ENCODE measurements at places on chromosomes 4 and X.

GRCh38 chrX:152861826-152862225 lies 31.0 kb downstream of the NSDHL start:
- DNase-seq: no peak

DNA sequence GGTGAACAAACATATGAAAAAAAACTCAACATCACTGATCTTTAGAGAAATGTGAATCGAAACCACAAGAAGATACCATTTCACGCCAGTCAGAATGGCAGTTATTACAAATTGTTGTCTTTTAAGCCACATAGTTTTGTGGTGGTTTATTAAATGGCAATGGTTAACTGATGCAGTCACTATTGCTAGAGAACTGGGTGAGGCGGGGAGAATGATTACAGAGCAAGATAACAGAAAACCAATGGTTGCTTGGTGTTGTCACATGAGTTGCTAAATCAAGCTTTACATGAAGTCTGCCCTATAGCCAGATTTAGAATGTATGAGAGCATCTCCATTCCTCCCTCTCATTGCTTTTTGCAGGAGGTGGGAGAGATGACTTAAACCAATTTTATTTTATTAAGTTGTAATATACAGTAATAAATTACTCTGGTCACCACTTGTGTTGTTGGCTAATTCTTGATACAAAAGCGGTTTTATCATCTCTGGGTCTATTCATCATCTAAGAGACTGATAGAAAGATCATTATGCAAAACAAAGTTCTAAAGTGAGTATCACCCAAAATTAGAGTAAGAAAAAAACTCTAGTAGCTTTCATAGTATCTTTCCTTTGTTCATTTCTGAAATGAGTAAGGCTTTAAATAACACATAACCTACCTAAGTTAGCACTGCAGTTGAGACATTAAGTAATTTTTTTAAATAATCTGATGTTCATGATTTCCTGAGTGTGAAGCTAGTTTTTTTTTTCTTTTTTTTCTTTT lies 859.5 kb downstream of the STIM2 start:
- no peak for DNase-seq

- no peak for DNase-seq
Observed at GRCh38 chr4:99591757-99592156, 17.1 kb downstream of the MTTP start.

GRCh38 chr4:2939383-2940243 lies 23.6 kb downstream of the NOP14 start:
- no peak for DNase-seq

GRCh38 chrX:82648062-82648461 lies 860.0 kb upstream of the POU3F4 start:
- no peak for DNase-seq

- DNase-seq: no peak
Observed at GRCh38 chr4:77126809-77127208, 30.2 kb upstream of the CCNG2 start.

GRCh38 chrX:23134136-23134535 lies 134.4 kb downstream of the DDX53 start:
- no peak for DNase-seq

GRCh38 chr4:177596035-177596434 lies 153.8 kb upstream of the AGA start:
- DNase-seq: peak; percentile 83

- no peak for DNase-seq
Observed at GRCh38 chr4:158513256-158513655, 8.4 kb upstream of the RXFP1 start.

GRCh38 chr4:22508376-22508775 lies 7.5 kb downstream of the ADGRA3 start:
- no peak for DNase-seq

- DNase-seq: peak; percentile 52
Observed at GRCh38 chr4:98630737-98631454, 27.5 kb downstream of the TSPAN5 start.

GRCh38 chrX:11750046-11750445 lies 8.0 kb upstream of the MSL3 start:
- no peak for DNase-seq

DNA sequence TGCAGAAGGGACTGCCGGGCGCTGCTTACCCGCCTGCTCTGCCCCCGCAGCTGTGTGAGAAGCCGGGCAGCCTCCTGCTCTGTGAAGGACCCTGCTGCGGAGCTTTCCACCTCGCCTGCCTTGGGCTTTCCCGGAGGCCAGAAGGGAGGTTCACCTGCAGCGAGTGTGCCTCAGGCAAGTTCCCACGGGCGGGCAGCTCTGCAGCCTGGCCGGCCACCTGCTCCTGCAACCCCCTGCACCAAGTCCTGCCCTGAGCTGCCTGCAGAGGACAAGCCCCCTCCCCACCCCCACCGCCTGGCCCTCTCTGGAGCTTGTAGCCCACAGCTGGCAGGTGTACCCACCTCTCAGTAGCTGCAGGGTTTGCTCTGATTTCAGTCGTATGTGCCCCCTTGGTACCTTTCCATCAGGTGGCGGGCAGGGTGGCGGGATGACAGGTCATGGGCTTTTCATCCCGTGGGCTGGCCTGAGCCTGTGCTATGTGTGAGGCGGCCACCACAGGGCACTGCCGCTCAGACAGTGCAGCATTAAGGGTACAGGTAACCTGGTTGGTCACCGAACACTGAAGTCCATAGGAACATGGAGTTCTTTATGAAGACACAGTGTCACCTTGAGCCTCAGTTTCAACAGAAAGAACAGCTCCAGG lies 56.6 kb downstream of the NELFA start:
- no peak for DNase-seq

- DNase-seq: no peak
Observed at GRCh38 chr4:130422261-130422660, 1326.3 kb downstream of the C4orf33 start.

DNA sequence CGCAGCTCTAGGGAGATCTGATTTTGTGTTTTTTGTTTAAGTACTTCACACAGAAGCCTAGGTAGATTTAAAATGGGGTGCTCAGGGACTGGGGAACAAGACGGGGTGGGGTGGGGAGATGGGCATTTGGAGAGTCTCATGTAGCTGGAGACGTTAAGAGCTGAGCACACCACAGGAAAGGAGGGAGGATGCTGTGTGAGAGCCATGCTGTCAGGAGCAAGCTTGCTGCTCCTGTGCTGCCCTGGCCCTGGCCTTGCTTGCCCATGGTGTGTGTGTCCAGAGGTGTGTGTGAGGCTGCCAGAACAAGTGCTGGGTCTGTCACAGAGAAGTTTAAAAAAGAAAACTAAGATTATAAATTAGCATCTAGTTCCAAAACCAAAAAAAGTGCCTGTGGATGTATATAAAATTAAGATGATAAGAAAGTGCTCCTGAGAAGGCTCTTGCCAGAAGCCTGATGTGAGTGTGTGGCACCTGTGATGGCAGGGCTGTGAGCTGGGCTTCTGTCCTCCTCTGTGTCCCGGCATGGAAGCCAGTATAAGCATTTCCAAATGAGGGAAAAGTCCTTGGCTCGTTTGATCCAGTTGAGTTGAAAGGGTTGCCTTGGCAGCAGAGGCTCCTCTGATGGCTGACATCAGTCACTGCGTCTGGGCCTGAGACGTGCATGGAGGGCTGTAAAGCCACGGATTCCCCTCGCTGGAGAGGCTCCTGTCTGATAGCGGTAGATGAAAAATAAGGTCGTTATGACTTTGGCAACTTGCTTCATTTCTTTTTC lies 63.5 kb downstream of the NELFA start:
- no peak for DNase-seq

- no peak for DNase-seq
Observed at GRCh38 chr4:31539284-31540069, 819.3 kb downstream of the PCDH7 start.

DNA sequence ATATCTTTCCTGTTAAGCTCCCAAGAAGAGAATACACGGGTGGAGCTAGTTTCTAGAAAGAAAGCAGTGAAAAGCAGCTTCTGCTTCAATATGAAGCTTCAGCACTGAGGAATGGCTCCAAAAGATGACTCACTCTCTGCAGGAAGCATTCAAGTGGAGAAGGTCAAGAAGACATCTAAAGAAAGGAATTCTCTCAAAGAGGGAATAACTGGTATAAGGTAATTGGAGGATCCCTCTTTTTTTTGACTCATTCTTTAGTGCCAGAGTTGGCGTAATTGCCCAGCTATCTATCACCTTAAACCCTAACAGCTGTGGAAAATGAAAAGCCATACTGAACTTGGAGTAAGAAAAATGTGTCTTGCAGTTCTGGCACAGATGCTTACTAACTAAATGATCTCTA lies 3.5 kb downstream of the EDA2R start:
- peak; percentile 89 for DNase-seq

- no peak for DNase-seq
Observed at GRCh38 chr4:175371091-175371490, 441.0 kb downstream of the GPM6A start.

DNA sequence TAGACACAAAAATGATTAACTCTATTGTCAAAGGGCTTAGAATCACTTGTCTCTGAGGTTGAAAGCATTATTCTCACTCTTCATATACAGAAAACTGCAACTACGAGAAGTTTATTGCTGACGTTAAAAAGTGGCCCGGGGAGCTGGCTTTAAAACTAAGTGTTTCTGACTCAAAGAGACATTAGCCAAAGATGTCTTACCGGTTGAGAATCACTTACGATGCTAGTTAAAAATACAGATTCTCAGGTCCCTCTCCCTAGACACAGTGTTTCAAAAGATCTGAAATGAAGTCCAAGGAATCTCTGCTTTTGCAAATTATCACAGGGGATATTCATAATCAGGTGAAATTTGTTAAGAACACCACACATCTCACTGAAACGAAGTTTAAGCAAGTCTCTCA lies 1.2 kb downstream of the GNPDA2 start:
- peak; percentile 21 for DNase-seq

DNA sequence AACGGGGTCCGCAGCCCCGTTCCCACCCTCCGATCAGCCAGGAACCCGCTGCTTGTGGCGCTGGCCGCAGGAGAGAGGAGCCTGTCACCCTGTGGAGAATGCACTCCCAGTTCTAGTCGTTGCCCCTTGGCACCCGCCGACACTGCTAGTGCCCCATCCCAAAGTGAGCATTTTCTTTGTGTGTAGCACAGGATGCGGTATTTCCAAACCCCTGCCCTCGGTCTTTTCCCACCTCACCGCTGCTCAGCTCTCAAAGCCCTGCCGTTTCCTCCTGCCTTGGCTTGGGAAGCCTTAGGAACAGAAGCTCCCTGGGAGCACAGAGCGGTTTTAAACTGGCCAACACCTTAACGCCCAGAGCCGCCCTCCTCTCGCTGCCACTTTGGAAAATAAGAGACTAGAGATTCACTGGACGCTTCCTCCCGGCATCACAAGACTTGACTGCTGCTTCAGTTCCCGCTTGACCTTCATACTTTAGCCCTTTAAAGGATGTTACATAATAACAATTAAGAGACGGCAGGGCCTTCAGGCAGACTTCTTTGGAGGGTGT lies 772 bp downstream of the CYP4V2 start:
- peak; percentile 51 for DNase-seq

DNA sequence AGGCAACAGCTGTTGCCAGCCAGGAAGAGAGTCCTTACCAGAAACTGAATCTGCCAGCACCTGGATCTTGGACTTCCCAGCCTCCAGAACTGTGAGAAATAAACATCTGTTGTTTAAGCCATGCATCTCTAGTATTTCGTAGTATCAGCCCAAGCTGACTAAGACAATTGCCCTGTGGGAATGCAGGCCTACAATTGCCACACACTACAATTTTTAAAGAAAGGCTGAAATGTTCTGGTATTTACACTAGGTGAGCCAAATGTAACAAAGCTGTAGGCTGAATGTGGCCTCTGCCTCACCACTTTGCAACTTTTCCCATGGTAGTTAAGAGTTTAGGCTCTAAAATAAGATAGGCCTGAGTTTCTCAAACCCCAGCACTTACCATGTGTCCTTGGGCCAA lies 59.1 kb downstream of the SPATA18 start:
- peak; percentile 77 for DNase-seq

All from fibroblast of mammary gland (primary cell).